ENCODE measurements at places on chromosomes 11 and 22. TPM values are rescaled to one million over a fixed set of nuclear protein-coding genes. Genes with fewer than 3 reads are reported as not detected.

DNA sequence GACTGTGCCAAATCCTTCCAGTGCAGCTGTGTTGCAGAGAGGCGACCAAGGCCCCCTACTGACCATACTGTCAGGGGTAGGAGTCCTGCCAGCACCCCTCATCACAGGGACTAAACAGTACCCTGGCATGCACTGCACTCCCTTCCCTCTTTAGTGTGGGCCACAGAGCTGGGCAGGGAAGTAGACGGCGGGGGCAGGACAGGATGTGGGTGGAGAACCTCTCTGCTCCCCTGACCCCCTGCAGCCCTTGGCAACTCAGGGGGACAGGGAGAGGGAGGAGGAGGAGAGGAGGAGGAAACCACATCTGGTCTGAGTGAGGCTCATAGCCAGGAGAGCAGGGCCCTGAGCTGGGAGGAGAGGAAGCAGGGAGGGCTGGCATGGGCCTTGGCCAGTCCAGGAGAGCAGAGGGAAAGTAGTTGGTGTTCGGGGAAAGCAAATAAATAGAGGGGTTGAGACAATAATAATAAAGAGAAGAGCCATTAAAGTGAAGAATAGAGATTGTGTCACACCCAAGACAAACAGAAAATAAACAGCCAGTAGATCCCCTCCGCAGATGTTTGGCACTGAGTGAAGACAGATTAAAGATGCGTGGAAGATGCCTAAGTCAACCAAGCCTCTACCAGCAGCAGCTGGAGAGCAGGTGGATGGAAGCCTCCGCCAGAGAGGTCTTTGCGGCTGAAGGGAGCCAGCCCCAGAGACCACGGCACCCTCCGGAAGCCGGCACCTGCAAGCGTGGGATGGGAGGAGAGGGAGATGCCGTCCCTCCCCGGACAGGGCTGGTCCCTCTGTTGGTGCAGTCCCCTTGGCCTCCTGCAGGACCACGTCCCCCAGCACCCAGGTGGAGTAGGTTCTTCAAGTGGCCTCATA, 61.5 kb downstream of the RPUSD4 start:
- no peak overlapping the region for H3K27ac ChIP-seq
- peaks cover 7% of the 10 kb centered on the region for H3K27me3 ChIP-seq
- no peaks in the 10 kb centered on the region for H3K4me1 ChIP-seq

- no peak overlapping the region for H3K27ac ChIP-seq
- H3K4me1 ChIP-seq = no peaks in the 10 kb centered on the region
- H3K36me3 ChIP-seq = no peaks in the 10 kb centered on the region
- peaks cover 19% of the 10 kb centered on the region for H3K27me3 ChIP-seq
These were observed 28.3 kb upstream of the RCN1 start for GRCh38 chr11:32062540-32062939.

- peaks cover 17% of the 10 kb centered on the region for H3K27me3 ChIP-seq
- H3K27ac ChIP-seq = no peak overlapping the region
- H3K4me3 ChIP-seq = no peak overlapping the region
These were observed 75.1 kb downstream of the KIRREL3 start for GRCh38 chr11:126925321-126926093.

- peaks cover 5% of the 10 kb centered on the region for H3K4me1 ChIP-seq
- no peaks in the 10 kb centered on the region for H3K27me3 ChIP-seq
- no peak overlapping the region for H3K27ac ChIP-seq
These were observed 68.3 kb upstream of the MYO18B start for GRCh38 chr22:25673713-25674112.

DNA sequence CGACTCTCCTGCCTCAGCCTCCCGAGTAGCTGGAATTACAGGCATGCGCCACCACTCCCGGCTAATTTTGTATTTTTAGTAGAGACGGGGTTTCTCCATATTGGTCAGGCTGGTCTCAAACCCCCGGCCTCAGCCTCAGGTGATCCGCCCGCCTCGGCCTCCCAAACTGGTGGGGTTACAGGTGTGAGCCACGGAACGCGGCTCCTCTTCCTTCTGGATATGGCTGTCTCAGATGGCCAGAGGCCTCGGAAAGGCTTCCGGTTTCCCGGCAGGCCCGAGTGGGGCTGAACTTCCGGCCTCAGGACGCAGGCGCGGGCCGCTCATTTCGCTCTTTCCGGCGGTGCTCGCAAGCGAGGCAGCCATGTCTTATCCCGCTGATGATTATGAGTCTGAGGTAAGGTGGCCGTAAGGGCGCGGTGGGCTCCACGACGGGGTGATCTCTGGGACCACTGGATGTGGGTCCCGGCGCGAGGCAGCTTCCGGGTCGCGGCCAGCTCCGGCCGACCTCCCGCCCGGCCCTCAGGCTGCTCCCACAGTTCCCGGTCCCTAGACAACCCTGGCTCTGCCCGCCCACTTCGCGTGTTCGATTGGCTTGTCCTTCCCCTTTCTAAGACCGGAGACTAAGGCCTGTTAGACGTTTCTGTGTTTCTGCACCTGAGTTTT, at the start of gene EIF3L:
TSS of gene EIF3L (plus strand) at position 331 of the 663 bp plus-strand sequence. CDS start at position 362, 31 bp downstream.
- H3K4me1 ChIP-seq = peaks cover 41% of the 10 kb centered on the region
- peak within 1 kb of the TSS; percentile 99 for H3K4me3 ChIP-seq
- peaks cover 37% of the 10 kb centered on the region for H3K36me3 ChIP-seq
- peak; percentile 92 for DNase-seq
- no peaks in the 10 kb centered on the region for H3K27me3 ChIP-seq
- peak within 1 kb of the TSS; percentile 100 for H3K27ac ChIP-seq

INS gene
- total RNA-seq = not detected

USH1C gene
- not detected for total RNA-seq

MS4A14 gene
- total RNA-seq = 0.11 TPM

NAA40 gene
- 43.8 TPM for total RNA-seq

- DNase-seq = peak; percentile 68
- H3K27me3 ChIP-seq = peaks cover 8% of the 10 kb centered on the region
- peak overlapping the region; percentile 90 for H3K4me3 ChIP-seq
- peaks cover 46% of the 10 kb centered on the region for H3K4me1 ChIP-seq
These were observed 45.0 kb downstream of the OR4D9 start for GRCh38 chr11:59556115-59556916.

GRCh38 chr22:22951035-22951434, 63.4 kb downstream of the IGLL5 start:
- H3K27me3 ChIP-seq = peaks cover 24% of the 10 kb centered on the region
- H3K27ac ChIP-seq = no peak overlapping the region
- peaks cover 6% of the 10 kb centered on the region for H3K4me1 ChIP-seq
- no peak overlapping the region for H3K4me3 ChIP-seq

GRCh38 chr11:26188554-26188953, 143.4 kb upstream of the ANO3 start:
- H3K27me3 ChIP-seq = no peaks in the 10 kb centered on the region
- H3K4me3 ChIP-seq = no peak overlapping the region
- H3K27ac ChIP-seq = no peak overlapping the region
- no peak for DNase-seq
- no peaks in the 10 kb centered on the region for H3K36me3 ChIP-seq

DNA sequence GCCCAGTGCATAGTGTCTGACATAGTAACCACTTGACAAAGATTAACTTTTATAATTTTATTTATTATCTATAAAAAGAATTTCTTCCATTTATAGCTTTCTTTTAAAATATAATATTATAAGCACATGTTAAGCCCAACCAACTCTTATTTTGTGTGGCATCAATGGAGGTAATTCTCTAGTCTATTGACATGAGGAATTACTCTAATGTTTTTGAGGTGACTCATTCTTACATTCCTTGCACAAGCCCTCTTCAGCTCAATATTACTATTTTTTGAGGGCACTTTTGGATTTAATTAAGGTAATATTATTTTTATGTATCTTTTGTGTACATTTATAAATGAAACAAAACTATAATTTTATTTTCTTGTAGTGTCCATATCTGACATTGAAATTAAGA, 59.6 kb downstream of the AASDHPPT start:
- no peak for DNase-seq
- no peak overlapping the region for H3K4me3 ChIP-seq

- H3K27ac ChIP-seq = peak overlapping the region; percentile 97
- H3K4me1 ChIP-seq = peaks cover 6% of the 10 kb centered on the region
- DNase-seq = no peak
- peaks cover 6% of the 10 kb centered on the region for H3K36me3 ChIP-seq
- H3K27me3 ChIP-seq = no peaks in the 10 kb centered on the region
These were observed 860 bp downstream of the PRMT3 start for GRCh38 chr11:20388096-20389055.
